GM12892 (cell line): ENCODE measurements at places on chromosomes 12 and 14.

DNA sequence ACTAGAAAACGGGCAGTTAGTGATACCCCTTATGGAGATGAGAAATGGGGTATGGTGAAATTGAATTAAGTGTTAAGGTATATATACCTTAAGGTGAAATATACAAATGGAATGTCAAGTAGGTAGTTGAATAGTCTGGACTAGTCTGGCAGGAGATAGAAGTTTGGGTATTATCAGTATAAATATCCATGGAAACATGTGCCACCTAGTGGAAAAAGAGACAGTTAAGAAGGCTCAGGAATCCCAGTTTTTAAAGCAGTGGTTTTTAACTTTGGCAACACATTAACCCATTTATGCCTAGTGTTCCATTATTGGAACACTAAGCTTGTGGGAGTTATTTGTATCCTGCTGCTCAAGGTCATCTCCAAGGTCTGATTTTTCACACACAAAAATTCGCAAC is 38.6 kb upstream of the TPH2 start:
- no peak for DNase-seq

DNA sequence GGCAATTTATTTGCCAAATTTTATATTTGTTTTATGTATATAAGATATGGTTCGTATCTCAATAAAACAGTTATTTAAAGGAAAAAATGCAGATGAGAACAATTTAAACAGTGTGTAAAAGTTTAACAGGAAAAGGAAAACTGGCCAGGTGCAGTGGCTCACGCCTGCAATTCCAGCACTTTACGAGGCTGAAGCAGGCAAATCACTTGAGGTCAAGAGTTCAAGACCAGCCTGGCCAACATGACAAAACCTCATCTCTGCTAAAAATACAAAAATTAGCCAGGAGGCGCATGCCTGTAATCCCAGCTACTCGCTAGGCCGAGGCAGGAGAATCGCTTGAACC is 22.3 kb downstream of the G2E3 start:
- DNase-seq: no peak

- DNase-seq: no peak
These were observed 225.1 kb downstream of the BCAT1 start for GRCh38 chr12:24723759-24724158.

GRCh38 chr14:61561657-61562276 is 133.5 kb upstream of the HIF1A start:
- DNase-seq: no peak

GRCh38 chr14:39102969-39103957 is at the start of gene SEC23A:
SEC23A (minus strand) TSS chr14:39103235; CDS start chr14:39096118, 7,117 bp downstream.
- DNase-seq: peak; percentile 79

DNA sequence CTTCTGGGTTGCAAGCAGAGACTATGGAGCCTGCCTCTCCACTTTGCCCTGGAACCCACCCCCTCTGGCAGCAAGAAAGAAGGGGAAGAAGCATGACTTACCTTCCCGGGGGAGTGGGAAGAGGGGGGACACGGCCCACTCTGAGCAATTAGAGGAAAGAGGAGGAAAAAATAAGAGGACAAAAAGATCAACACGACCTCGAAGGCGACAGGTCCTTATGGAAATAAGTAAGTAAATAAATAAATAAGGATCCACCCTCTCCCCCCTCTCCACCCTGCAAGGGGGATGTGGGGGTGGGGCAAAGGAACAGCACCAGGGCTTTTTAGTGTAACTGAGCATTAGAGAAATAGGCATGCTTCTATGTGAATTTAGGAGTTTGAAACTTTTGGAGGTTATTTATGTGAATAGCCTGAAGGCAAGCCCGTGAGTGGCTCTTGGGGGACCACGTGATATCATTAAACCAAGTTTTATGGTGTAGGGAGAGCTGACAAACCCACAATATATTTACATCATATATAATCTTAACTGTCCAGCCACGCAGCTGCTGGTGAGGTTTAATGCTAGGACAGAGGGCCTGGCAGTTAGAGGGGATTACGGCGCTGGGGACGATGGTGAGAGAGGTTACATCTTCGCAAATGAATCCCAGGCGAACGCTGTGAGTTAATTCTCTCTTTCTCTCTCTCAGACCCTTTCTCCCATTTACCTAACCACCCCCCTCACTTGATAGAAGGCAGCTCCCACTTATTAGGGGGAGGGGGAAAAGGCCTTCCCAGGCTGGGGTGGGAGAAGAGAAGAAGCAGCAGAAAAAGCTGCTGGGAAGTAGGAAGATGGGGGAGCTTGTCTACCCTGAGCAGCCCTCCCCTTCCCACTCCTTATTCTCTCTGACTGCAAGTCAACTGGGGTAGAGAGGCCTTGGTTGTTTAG is 4.8 kb downstream of the HOXC5 start:
- no peak for DNase-seq

- DNase-seq: no peak
These were observed 28.0 kb upstream of the GARIN6 start for GRCh38 chr12:99619389-99620158.

- DNase-seq: no peak
These were observed 113.1 kb upstream of the G2E3 start for GRCh38 chr14:30445852-30446251.

DNA sequence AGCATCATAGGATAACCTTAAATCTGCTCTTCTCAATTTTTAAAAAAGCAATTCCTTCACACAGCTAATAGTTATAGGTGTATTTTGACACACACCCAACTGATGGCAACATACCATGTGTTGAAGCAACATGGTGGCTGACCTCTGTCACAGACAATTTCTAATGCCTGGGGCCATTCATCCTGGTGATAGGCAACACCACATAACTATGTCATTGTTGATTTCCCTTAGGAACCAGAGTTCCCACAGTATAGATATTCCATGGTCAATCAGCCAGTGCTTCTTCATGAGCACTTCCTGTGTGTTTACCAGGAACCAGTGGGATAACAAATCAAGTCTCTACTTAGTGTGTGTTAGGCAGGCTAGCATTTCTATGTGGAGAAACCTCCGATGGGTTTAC is 88.3 kb downstream of the FIGNL2 start:
- no peak for DNase-seq

DNA sequence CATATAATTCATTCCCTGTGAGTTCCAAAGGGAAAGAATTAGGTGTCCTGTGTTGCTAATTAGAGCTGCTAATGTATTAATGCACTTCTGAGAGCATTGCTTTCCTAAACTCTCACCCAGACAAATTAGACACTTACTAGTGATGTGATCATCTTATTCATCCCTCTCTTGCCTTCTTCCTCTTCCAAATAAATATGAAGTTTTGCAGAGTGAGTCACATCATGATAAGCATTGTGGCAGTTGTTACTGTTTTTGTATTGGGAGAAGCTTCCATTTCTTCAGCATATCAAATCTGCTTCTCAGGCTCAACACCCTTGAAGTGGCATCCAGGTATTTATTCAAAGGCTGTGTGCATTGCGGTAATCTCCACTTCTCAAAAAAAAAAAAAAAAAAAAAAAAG is 37.3 kb upstream of the E2F7 start:
- DNase-seq: no peak

GRCh38 chr12:76384560-76384959 is 36.3 kb upstream of the BBS10 start:
- DNase-seq: no peak

DNA sequence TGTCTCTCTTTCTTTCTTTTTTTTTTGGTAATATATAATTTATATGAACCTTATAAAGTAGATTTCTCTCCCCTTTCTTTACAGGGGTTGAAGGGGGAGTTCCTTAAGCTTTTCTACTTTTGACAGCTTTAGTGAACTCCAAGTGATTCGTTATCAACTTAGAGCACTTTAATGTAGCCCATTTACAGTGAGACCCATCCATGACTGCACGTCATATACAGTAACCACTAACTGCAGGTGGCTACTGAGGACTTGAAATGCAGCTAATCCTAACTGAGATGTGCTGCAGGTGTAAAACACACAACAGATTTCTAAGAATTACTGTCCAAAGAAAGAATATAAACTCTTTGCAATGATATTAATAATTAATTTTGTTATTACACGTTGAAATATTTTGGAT is 582 bp downstream of the LRRIQ1 start:
- DNase-seq: no peak

GRCh38 chr12:39395866-39396265 is 47.1 kb downstream of the KIF21A start:
- DNase-seq: no peak

DNA sequence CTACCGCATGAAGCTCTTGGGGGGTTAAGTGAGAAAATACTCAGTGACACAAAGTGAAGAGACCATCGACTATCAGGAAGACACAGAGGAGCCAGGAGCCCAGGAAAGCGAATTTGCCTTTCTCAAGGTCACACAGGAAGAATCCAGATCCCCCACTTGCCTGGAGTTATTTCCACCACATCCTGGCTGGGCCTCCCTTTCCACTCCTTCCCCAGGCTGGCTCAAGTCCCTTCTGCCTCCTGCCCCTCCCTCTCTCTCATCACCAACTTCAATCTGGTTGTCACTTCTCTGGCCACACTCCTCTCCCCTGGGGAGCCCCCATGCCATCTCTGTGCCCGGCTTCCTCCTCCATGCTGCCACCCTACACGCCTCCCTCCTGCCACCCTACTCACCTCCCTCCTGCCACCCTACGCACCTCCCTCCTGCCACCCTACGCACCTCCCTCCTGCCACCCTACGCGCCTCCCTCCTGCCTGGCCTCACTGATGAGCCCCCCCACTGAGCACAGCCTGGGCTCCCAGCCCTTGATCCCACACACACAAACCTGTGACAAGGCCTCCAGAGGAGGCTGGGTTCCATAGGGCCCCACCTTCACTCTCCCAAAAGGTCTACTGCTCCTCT is 6.3 kb downstream of the SCNN1A start:
- DNase-seq: no peak

DNA sequence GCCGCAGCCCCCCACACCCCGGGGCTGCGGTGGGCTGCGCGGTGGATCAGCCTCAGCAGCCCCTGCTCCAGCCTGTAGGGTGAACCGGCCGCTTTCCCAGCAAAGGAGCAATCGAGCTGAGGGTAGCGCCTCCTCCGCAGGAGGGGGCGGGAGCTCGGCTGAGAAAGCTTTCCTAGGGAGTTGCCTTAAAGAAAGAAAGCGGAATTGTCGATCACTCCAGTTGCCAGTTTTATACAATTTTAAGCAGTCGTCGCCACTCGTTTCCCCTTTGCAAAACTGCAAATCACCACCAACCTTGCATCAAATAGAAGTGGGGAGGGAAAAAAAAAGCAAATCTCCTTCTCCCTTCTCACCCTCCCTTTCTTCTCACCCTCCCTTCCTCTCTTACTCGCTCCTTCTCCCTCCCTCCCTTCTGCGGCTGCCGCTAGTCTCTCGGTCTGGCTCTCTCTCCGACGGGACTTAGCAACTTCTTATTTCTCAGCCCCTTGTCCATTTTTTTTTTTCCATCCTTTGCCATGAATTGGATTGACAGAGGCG is at the start of gene PDE3A:
Gene PDE3A (plus strand): TSS at position 424 of the 537 bp plus-strand sequence. CDS start 748 bp downstream, outside the sequence.
- no peak for DNase-seq

DNA sequence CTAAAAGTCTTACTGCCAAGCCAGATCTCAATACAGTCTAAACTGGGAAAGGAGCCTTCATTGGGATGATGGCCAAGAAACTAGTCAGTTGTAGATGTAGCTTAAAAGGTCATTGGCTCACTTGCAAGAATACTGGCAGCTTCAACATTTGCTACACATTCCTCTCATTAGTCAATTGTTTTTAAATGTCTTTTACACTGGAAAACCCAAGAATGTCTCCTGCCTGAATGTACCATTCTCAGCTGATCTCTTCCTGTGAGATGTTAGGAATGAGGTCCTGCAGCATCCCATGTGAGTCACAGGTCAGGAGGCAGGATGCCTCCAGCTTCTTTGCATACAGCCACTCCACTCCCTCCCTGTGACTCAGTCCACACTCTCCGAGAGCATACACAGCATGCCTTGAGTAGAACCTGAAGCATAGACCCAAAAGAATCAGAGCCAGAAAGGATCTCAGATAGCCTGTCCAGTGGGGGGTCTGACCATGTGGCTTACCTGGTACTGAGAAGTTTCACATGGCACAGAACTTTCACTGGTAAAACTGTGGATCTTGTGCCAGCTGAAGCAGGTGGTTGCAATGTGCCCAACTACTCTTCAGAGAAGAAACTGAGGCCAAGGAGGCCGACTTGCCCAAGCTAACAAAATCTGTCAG is 56.0 kb upstream of the HECTD1 start:
- no peak for DNase-seq

DNA sequence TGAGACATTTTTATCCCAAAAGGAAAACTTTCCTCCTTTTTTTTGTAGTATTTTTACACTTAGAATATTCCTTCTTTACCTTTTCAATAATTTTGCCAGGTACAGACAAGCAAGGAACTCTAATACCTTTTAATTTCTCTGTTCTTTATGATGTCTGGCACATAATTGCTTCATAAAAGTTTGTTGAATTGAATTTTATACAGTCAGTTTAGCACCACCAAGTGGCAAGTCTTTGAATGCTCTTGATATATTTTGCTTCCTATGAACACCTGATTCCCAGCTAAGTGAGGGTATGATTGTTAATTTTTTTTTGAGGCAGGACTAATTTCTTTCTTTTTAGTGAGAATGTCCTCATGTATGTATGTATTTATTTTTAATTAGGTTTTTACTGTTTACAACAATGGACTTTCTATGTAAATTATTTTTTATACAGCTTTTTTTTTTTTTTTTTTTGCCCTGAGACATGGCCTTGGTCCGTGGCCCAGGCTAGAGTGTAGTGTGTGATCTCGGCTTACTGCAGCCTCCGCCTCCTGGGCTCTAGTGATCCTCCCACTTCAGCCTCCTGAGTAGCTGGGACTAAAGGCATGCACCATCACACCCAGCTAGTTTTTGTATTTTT is 6.9 kb downstream of the TBC1D15 start:
- no peak for DNase-seq

GRCh38 chr14:104295681-104296387 is 157.4 kb downstream of the KIF26A start:
- no peak for DNase-seq
